A172 (cell line): ENCODE measurements at places on chromosomes 6 and 20. TPM values are rescaled to one million over a fixed set of nuclear protein-coding genes. Genes with fewer than 3 reads are reported as not detected.

Gene SAYSD1
- total RNA-seq: 7.4 and 8.1 TPM in 2 replicates

DNA sequence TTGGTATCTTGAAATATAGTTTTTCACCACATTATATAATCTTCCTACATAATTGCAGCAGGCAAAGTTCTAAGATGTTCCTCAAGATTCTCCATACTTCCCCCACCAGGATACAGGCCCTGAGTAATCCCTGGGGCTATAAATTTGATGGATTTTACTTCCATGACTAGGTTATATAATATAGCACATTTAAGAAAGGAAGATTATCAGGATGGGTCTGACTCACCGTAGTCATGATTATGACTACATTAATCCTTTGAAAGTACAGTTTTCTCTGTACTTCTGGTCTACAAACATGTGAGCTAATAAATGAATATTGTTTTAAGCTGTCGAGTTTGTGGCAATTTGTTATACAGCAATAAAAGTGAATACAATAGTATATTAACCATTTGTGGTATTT lies 122.5 kb downstream of the MACROD2 start:
- DNase-seq: no peak

DNA sequence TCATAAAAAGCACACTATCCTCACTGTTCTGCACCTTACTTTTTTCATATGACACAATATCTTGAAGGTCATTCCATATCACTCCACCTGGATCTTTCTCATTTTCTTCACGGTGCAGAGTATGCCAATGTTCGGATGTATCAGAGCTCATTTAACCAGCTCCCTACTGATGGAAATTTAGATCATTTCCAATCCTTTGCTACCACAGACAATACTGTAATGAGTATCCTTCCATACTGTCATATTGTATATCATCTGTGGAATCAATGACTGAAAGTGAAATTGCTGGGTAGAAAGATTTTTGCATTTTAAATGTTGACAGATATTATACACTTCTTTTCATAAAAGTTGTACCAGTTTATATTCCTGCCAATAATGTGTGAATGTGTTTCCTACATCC lies 2.2 kb upstream of the RAB44 start:
- DNase-seq: no peak

DNA sequence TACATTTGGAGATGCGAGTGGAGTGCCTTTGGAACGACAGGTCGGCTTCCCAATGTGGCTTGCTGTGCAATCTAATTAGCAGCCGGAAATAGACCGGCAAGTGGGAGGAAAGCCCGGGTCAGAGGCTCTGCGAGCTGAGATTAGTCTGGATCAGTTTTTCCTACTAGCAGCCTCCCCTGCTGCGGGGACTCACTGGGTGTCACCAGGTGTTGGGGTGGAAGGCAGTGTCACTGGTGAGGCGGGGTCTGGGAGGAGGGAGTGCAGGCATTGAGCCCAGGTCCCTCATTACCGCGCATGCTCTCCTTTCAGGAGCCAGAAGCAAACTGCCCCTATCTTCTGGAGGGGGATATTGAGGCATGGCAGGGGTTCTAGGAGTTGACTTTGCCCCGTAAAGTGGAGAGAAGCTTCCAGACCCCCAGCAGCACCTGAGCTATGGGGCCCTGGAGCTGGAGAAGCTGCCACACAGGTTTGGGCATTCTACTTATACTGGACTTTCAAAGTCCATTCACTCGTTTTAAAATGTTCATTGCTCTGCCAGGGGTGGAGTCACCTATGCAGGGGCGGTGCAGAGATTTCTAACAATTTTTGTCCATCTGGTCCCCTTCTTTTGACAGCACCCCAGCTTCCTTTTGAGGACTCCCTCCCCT lies 11.0 kb downstream of the SULF2 start:
- peak; percentile 18 for DNase-seq

- no peak for DNase-seq
Measured at GRCh38 chr20:60372822-60373221, 414.6 kb downstream of the CDH26 start.
